Activated naive CD8-positive, alpha-beta T cell treated with anti-CD3 and anti-CD28 coated beads for 36 hours (primary cell): ENCODE measurements at places on chromosomes 6 and 20. TPM values are rescaled to one million over a fixed set of nuclear protein-coding genes. Genes with fewer than 3 reads are reported as not detected.

SEMG2 gene
- not detected for total RNA-seq

TTLL9 gene
- total RNA-seq, result not detected

STK4 gene
- total RNA-seq, result 180 TPM

FRK gene
- 0.08 TPM for total RNA-seq

RSPH9 gene
- not detected for total RNA-seq

HLA-DQB1 gene
- total RNA-seq, result 13.9 TPM

CRIP3 gene
- 1.4 TPM for total RNA-seq

PGC gene
- total RNA-seq, result not detected

RSPO4 gene
- not detected for total RNA-seq

ADISSP gene
- total RNA-seq, result 63.5 TPM

PNPLA1 gene
- total RNA-seq, result not detected

IL20RA gene
- not detected for total RNA-seq

SENP6 gene
- 68.2 TPM for total RNA-seq

XKR7 gene
- 0.04 TPM for total RNA-seq

RAET1E gene
- total RNA-seq, result not detected

DNA sequence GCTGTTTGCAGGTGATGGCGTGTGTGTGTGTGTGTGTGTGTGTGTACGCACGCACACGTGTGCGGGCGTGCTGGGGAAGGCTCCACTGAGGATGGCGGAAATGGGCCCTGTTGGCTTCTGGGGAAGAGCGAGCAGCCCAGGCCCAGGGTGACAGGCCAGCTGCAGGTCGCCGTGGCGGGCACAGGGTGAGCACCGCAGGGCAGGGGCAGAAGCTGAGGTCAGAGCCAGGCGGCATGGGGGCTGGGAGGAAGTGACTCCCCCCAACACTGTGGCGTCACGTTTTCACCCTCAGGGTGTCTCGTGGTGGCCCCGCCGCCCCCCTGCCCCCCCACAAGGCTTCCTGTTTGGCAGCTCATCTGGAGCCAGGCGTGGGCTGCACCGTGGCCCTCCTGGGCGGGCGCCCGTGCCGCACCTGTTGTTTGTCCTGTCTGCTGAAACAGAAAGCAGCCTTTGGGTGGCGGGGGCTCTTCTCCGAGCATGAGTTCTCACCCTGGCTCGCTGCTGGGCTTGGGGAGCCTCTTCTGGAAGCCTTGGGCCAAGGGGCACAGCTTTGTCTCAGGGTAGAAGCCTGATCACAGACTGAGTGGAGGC is 7.1 kb downstream of the RBM38 start:
- peak; percentile 89 for DNase-seq

DNA sequence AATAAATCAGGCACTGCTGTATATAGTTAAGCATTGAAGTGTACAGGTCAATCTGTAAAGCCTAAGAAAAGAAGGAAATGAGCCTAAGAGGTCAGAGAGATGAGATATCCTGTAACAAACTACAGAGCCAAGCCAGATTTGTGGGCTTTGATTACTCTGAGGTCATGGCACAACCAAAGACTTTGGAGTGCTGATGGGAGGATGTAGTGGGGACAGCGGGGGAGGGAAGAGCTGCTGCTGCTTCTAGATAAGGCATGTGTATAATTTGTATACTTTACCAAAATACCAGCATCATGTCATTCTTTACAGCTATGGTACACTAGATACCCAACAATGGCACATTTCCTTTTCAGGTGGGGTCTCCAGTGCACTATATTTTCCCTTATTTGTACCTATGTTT is 102.5 kb downstream of the OGFRL1 start:
- DNase-seq, result no peak

DNA sequence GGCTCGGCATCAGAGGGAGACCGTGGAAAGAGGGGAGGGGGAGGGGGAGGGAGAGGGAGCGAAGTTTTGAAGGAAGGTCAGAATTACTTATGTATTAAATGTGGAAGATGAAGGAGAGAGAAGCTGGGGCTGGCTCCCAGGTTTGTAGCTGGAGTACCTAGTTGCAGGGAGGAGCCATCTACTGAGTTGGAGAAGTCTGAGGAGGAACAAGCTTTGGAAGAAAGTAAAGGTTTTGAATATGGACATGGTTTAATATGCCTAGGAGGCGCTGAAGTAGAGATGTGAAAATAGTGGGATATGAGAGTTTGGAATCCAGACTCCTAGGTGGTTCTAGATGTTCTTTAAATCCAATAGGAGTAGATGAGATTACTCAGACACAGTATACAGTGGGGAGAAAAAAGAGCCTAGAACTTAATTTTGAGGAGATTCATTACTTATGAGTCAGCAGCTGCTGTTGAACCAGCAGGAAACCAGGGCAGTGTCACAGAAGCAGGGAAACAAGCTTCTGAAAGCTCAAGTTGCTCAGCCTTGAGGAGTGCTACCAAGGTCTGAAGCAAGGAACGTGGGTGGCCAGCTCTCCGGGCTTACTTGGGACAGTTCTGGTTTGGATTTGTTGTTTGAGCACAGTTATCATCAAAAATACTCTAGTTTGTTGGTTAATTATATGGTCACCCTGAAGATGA is 149.3 kb downstream of the UTRN start:
- no peak for DNase-seq

GRCh38 chr6:119986934-119987549 is 637.5 kb upstream of the MAN1A1 start:
- no peak for DNase-seq

- DNase-seq, result no peak
These were observed 19.9 kb downstream of the SPINT3 start for GRCh38 chr20:45495501-45495941.

DNA sequence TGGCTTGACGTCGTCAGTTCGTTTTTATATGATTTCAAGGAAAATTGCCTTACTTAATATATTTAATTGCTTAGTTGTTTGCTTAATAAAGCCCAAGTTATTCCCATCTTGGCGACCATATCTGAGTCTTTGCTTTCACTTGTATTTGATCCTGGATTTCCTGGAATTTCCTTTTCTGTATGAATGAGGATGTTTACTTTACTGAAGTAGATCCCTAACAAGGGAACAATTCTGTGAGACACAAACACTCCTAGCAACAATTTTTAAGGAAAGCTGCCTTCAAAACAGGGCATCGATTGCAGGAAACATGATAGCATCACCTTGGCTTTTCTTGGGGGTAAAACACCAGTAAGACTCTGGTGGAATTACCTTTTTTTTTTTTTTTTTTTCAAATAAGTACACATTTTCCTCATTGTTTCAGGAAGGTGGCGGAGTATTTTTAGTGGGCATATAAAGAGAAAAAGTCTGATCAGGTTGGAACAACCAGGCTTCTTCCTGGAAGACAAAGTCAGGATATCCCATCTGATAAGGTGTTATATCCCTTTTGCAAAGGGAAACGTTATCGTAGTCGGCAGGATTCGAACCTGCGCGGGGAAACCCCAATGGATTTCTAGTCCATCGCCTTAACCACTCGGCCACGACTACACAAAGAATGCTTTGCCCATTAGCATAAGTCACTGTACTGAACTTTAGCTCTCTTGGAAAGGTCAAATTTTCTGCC is 68.5 kb upstream of the ZNF184 start:
- DNase-seq, result peak; percentile 24

DNA sequence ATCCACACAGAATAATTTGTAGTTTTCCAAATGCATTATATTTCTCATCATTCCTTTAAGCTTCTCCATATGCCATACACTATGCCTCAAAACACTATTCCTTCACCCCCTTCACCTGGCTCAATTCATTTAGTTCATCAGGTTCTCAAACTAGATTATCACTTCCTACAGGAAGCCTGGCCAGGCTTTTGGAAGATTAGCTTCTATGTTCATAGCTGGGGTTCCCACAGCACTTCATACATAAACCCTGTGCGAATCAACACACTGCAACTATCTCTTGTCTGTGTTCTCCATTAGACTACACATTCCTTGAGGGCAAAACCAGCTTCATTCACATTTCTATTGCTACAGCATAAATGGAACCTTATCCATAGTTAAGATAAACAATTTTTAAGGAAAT is 40.5 kb upstream of the PLN start:
- no peak for DNase-seq

- DNase-seq, result no peak
These were observed 72.7 kb downstream of the NFATC2 start for GRCh38 chr20:51469578-51470498.

- DNase-seq, result no peak
These were observed 263.9 kb upstream of the CITED2 start for GRCh38 chr6:139638179-139638941.

- DNase-seq, result no peak
These were observed 52.4 kb downstream of the ANKRD6 start for GRCh38 chr6:89485320-89485719.

- DNase-seq, result no peak
These were observed 199.2 kb upstream of the MYLIP start for GRCh38 chr6:15929685-15930084.

- no peak for DNase-seq
These were observed 194.9 kb downstream of the KIF6 start for GRCh38 chr6:39530201-39530759.

- no peak for DNase-seq
These were observed 62.1 kb downstream of the FOXO3 start for GRCh38 chr6:108622641-108623298.

GRCh38 chr6:135254471-135254870 is 73.4 kb downstream of the MYB start:
- no peak for DNase-seq

GRCh38 chr6:167647737-167648470 is 178.8 kb upstream of the AFDN start:
- no peak for DNase-seq

- DNase-seq, result no peak
These were observed 16.3 kb downstream of the RIN2 start for GRCh38 chr20:19774135-19774933.

DNA sequence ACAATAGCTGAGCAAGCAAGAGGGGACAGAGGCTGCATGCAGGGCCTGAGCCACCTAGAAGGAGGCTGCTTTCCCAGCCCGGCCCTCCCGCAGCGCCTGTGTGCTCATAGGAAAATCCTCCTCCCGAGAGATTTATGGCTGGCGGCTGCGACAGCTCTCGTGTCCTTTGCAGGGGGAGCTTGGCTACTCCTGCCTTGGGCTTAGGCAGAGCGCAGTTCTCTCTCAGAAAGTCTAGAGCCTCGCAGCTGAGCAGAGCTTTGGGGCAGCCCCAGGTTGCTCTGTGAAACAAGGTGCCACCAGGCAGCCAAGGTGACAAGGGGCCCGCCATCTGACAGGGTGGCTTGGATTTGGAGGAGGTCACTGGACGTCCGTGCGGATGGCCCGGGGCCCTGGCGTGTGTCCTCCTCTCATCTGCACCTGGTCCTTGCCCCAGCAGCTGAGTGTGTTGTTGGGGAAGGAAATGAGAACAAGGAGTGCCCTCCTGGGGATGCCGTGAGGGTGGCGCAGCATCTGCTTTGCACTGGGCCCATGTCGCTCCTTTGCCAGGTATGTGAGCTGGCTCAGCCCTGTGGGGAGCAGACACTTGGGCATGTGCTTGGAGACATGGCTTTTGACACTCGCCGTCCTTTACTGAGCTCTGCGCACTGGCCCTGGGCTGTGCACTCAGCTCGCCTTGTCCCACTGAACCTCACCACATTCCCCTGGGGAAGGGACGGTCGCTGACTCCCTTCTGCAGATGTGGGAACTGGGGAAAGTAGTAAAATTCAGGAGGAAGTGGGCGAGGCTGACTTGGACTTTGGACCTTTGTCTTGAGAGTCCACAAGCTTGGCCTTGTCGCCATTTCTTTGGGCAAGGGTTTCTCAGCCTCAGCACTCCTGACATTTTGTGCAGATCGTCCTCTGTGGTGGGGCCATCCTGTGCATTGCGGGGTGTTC is 41.9 kb downstream of the EDN3 start:
- no peak for DNase-seq

GRCh38 chr6:105212587-105212986 is 32.8 kb upstream of the POPDC3 start:
- DNase-seq, result no peak

DNA sequence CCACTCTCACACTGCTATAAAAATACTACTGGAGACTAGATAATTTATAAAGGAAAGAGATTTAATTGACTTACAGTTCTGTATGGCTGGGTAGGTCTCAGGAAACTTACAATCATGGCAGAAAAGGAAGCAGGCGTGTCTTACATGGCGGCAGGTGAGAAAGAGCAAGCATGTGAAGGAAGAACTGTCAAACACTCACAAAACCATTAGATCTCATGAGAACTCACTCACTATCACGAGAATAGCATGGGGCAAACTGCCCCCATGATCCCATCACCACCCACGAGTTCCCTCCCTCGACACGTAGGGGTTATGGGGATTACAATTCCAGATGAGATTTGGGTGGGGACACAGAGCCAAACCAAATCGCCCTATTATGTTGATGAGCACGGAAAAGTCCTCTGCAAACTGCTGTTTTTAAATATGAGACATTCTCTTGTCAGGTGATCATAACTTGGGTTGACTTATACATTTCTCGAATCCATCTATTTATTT is 133.5 kb downstream of the AIG1 start:
- no peak for DNase-seq

DNA sequence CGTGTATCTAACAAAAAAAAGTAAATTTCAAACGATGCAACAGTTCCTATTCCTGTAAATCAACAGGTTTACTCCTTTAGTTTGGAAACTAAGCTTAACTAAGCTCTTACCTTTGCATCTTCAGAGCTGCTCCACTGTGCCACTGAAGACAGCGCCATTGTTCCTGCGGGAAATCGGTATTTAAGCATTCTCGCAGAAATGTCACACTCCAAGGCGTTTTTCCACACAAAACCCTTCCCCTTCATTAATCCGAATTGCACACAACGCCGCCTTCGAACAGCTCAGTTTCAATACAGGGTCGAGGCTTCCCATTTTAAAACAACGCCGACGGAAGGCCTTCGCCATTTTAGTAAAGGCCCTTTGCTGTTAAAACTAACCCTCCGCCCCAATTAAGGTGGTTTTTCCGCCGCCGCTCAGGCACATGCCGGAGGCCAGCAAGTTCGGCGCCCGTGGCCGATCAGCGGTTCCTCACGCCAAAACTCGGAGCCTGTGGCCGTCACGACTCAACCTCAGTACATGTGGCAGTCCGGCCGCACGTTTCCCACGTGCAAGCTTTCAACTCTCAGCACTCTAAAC is 35.4 kb upstream of the SYNCRIP start:
- no peak for DNase-seq

DNA sequence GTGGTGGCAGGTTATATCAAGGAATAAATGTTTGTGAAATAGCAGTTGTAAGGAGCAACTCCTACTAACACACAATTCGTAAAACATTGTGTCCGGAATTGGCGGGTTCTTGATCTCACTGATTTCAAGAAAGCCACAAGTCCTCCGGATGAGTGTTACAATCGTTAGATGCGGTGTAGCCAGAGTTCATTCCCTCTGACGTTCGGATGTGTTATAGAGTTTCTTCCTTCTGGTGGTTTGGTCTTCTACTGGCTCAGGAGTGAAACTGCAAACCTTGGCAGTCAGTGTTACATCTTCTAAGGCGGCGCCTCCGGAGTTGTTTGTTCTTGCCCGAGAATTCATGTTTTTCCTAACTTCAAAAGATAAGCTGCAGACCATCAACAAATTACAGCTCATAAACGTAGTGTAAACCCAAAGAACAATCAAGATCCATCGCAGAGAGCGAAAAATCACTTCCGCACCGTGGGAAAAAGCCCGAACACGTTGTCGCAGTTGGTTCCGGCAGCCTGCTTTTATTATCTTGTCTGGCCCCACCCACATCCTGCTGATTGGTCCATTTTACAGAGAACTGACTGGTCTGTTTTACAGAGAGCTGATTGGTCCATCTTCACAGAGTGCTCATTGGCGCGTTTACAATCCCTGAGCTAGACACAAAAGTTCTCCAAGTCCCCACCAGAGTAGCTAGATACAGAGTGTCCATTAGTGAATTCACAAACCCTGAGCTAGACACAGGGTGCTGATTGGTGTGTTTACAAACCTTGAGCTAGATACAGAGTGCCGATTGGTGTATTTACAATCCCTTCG is 58.2 kb downstream of the TRIM27 start:
- peak; percentile 74 for DNase-seq

- DNase-seq, result peak; percentile 8
These were observed 1.1 kb upstream of the AFDN start for GRCh38 chr6:167825332-167826229.
